SHP77 treated with DMSO at 0.1 percent for 48 hours (cell line): ENCODE measurements at places on chromosomes 6 and 20.

DNA sequence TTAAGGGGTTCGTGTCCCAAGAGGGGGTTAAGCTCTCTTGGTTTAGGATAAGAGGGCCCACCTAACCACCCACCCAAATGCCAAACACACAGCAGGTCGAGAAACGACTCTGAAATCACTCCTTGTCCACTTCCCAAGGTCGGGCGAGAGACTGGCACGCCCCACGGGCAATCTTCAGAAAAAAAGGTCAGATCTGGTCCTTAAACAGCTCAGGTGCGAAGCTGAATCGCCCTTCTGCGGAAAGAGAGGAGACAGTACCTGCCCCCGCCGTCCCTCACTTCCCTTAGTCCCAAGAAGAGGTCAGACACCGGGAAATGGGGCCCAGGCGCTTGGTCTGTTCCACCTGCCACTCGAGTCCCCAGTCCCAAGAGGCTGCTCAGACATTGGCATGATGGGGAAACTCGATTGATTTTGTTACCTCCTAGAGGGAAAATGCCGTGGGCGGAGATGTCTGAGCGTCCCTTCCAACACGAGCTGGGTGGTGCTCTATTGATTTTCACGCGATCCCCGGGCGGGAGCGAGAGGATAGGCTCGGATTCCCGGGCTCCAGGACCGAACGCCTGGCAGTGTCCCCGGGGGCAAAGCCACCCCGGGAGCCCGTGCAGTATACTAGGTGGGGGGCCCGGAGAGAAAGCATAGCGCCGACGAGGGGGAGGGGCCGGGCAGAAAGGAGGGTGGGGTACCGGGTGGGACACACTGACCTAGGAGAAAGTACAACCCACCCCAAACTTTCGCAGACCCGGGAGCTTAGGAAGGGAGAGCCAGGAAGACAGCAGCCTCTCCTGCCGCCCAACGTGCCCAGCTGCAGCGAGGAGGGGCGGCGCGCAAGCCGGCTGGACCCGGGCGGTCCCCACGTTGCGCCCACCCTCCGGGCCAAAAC is 1.1 kb upstream of the SAMD5 start:
- no peak for DNase-seq

- no peak for DNase-seq
These were observed 1.2 kb downstream of the FAM8A1 start for GRCh38 chr6:17601386-17601703.

DNA sequence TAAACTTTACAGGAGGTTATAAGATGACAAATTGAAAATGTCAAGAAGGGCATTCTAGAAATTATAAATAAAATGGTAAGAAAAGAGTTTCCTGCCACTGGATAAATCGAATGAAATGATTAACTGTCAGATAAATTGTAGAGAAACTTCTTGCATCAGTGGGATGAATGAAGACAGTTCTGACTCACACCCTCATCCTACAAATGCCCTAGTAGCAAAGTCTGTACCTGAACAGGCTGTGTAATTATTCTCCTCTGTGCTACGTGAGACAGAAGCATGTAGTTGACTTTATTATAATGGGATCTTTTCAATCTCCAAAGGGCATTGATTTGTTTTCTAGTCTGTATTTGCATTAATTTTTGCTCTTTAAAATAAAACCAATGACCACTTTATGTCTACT is 47.3 kb downstream of the IYD start:
- no peak for DNase-seq

DNA sequence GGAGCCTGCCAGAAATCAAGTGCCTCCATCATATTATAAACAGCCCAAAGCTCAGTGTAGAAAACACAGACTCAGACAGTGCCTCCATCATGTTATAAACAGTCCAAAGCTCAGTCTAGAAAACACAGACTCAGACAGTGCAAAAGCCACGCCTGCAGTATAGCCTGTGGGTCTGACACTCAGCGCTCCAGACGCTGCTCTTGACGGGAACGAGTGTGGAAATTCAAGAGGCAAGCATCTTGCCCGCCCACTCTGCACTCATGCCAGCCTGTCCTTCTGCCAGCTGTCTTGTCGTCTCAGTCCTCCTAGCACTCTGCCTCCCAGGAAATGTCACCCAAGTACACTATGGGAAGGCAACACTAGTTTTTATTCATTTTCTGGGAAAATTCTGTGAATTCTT is 274.2 kb upstream of the CDH4 start:
- DNase-seq, result no peak

DNA sequence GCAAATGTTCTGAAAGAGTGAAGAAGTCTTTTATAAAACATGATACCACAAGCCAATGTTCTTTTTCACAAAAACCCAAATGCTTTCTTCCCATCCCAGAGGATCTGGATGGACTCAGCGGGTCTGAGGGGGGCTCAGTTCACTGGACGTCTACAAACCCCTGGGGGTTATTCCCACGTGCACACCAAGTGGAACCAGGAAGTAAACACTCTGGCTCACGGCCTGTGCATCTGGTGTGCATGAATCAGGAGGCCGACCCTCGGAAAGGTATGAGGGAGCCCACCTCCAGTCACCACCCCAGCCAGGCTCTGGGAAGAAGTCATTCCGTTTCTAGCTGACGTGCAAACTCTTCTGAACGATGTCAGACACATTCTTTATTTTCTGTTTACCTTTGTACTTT is 252.2 kb downstream of the DLL1 start:
- DNase-seq, result no peak

DNA sequence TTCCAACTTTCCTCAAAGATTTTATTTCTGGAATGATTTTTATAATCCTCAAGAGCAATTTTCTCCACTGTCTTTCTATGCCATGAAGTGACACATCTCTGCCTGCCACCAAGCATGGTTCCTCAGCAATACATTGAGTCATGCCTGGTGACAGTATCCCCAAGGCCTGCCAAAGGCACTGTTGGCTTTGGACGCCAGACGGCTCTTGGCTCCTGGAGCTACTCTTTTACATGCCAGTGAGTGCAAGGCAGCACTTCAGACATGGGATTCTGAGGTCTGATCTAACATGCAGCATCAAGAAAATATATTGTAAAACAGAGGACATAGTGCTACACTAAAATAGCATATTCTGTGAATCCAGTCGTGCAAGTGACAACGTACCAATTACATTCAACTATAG is 20.1 kb upstream of the PLEKHG1 start:
- DNase-seq, result no peak

- no peak for DNase-seq
These were observed 150.8 kb downstream of the NRN1 start for GRCh38 chr6:5855787-5856470.

DNA sequence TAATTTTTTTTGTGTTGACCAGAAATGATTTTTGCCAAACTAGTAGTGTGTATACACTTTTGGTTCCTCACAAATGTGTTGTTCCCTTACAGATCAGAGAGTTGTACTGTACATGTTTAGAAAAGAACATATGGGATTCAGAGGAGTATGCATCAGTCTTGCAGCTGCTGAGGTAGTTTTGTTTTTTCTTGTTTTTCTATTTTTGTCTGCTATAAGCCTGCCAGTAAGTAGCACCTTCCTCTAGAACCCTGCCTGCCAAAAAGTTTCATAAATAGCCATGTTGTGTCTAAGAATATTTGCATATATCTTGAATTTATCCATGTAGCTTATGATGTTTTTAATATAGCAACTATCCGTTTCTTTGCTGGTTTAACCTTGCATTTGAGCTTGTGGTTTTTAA is 46.4 kb downstream of the ORC3 start:
- DNase-seq, result no peak

DNA sequence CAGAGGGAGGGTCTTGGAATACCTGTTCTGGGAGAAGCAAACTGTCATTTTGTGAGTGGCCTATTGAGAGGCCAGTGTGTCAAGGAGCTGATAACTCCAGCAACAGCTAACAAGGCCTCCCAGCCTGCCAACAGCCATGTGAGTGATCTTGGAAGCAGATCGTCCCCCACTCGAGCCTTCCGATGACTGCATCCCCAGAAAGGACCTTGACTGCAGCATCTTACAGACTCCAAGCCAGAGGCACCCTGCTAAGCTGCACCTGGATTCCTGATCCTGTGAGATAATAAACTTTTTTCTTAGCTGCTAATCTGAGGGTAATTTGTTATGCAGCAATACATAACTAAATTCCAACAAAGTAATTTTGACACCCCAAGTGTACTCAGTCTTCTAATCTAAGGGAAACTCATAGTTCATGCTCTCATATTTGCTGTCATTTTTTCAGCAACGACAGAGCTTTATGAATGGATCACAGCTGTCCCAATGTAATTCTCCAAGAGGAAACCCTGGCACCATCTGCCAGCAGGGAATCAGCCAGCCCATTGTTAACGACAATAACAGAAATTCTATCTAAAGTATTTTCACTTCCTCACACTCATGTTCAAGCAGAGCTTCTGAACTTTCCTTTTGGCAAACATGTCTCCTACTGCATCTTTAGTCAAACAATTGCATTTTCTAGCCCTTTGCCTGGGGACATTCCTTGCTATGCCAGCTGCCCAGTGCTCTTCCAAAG is 470.2 kb upstream of the BTBD3 start:
- DNase-seq, result no peak

DNA sequence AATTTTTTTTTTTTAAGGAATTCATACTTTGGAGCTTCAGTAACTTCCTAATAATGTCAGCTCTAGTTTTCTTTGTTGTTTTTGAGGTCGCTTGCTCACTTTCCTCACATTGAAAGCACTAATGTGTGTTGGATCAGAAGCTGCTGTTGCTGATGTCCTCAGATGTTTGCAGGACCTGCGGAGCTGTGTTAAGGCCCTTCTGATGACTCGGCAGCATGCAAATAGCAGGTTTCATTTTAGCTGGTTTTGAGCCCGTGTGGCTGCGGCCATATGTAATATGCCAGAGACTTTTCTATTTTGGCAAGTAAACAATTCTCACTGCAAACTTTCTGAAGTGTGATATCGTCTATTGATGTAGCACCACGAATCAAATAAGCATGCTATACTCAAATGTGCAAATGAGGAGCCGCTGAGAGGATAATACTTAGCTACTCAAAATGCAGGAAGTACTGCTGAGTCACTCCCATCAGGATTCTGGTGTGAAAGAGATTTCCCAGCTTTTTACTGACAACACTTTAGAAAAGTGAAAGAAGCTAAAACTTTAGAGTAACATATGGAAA is 187.8 kb downstream of the SASH1 start:
- no peak for DNase-seq

- DNase-seq, result no peak
These were observed 306.7 kb upstream of the TSHZ2 start for GRCh38 chr20:52665441-52665840.

GRCh38 chr6:12113190-12113577 is 101.1 kb downstream of the HIVEP1 start:
- DNase-seq, result no peak

GRCh38 chr6:79946272-79947190 is 822 bp downstream of the ELOVL4 start:
- DNase-seq, result no peak

DNA sequence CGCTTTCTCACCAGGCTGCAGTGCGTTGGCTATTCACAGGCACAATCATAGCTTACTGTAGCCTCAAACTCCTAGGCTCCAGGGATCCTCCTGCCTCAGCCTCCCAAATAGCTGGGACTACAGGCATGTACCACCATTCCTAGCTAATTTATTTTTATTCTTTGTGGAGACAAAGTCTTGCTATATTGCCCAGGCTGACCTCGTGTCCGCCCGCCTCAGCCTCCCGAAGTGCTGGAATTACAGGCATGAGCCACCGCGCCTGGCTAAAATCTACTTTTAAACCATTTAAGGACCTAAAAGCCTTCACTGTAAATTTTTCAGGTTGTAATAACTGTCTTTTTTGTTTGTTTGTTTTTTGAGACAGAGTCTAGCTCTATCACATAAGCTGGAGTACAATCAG is 15.2 kb downstream of the SAMHD1 start:
- no peak for DNase-seq

DNA sequence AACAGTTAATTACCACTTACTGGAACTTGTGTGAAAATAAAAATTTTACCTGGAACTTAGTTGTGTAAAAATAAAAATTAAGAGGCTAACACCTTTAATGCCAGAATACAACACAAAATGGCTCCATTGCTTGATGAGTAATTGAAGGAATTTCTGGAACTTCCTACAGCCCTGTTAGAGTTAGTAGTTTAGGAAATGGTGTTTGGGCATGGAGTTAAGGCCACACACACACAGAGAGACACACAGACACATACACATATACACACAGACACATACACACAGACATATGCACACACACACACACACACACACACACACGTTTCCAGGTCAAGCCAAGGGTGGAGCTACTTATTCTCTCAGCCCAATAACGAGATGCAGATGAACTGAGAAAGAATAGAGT is 20.6 kb upstream of the CST3 start:
- no peak for DNase-seq

DNA sequence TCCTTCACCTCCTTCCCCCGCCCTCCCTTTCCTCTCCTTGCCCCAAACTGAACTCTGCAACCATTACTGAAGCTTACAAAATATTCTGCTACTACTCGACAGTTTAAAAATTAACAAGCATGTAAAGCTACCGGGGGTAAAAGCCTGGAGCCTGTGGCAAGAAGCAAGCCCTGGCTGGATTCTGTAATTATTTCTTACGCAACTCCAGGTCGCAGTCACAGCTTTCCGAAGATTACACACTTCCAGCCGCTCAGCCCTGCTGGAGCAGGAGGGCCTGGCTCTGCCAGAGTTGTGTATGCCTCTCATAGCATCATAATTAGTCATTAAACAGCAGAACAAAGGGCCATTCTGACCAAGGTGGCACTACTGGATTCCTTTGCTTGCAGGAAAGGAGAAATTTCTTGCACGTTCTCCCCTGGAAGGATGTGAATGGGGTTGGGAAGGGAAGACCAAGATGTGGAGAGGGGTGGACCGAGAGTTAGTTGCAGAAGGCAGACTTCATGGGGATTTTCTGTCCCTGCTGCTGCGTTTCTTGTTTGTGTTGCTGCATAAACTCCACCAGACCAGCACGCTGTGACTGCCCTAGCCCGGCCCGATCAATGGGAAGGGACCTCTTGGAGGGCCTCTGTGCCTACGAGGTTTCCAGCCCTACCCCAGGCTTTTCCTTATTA is 23.6 kb downstream of the FOXQ1 start:
- no peak for DNase-seq

DNA sequence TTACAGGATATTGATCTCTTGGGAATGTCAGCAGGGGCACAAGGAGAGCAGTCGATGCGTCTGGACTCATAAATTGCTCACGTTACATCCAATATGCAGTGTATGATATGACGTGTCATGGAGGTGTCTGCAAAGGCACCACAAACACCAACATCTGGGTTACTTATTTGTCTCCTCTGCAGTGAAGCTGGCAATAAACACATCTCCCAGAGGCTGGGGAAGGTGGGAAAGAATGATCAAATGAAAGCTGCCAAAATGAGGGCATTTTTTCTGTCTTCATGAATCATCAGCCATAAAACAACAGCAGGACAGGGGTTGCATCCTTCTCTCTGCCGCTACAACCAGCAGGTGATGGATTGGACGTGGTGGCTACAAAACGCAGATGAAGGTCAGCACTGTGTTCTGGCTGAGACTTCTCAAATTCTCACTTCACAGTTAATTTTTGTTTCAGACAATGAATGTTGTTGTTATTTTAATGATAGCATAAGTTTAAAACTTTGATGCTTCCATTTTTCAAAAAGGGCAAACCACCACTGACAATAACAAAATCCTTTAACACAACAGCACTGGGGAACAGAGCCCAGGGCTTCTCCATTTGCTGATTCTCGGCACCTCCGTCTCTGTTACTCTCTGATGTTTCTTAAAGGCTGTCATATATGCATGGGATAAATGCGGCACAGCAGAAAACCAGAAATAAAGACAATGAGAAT is 47.5 kb downstream of the ERMARD start:
- peak; percentile 49 for DNase-seq

GRCh38 chr6:136326038-136326553 is 36.5 kb upstream of the BCLAF1 start:
- DNase-seq, result peak; percentile 85
